ENCODE measurements at places on chromosomes 7 and 10.

DNA sequence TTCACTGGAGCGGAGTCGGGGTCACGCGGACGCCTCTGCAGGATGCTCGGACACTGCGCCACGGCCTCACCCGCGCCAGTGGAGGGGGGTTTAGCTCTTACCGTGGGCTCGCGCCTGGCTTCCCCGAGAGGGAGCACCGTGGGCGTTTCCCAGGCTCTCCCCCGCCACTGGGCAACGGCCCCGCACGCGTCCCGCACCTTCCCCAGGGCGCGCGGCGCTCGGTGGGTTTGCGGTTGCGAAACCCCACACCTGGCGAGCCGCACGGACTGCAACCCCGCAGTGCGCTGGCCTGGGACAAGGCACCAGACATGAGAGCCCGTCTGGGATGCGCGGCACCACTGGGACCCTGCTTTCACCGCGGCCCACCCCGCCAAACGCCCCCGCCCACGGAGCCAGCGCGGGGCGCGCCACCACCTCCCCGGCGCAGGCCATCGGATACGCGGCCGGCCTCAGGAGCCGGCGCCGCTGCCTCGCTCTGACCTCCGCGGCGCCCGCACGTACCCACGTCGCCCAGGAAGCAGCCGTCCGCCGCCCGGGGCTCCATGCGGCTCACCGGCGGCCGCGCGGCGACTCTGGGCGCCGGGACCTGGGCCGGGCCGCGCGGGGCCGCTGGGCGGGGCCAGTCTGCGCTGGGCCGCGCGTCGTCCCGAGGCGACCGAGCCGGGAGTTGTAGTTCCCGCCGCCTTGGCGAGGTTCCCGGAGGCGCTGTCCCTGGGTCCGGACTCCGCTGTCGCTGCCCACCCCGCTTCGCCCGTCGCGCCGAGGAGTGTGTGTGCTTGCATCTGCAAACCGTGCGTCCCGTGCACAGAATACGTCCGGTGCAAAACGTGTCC is at the start of gene ASB13:
Gene ASB13 (minus strand): TSS at position 588 of the 833 bp plus-strand sequence. CDS start 44 bp downstream, at position 544.
- no peak for DNase-seq

- DNase-seq: no peak
Observed at GRCh38 chr7:77428777-77429231, 12.7 kb upstream of the GSAP start.

DNA sequence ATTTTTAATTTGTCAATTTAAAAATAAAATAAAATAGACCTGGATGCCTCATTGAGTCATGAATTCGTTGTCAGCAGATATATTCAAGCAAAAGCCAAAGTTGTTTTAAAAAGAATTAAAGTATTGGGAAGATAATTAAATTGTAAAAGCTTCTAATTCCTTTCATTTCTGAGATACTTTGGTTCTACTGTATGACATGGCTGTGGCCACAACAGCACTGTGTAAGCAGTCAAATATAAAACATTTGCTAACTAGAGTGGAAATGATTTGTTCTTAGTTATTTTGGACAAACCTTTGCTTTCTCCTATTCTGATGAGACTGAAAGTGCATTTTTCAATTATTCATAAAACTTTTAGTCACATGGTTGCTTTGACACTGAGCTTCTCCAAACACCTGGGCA is 143.6 kb upstream of the FAM13C start:
- DNase-seq: no peak

- DNase-seq: no peak
Observed at GRCh38 chr10:17873946-17874345, 64.8 kb downstream of the MRC1 start.

Data from stimulated activated CD8-positive, alpha-beta memory T cell treated with anti-CD3 and anti-CD28 coated beads, Interleukin-4, amount 100 ng/mL, for 1 hour (primary cell).